ENCODE measurements at places on chromosomes 2 and 18. TPM values are rescaled to one million over a fixed set of nuclear protein-coding genes. Genes with fewer than 3 reads are reported as not detected.

The PDCD1 gene
- not detected for total RNA-seq

The FAM110C gene
- not detected for total RNA-seq

The ST8SIA5 gene
- not detected for total RNA-seq

GRCh38 chr18:45250479-45250878 is 364.8 kb upstream of the SLC14A2 start:
- no peak for DNase-seq

DNA sequence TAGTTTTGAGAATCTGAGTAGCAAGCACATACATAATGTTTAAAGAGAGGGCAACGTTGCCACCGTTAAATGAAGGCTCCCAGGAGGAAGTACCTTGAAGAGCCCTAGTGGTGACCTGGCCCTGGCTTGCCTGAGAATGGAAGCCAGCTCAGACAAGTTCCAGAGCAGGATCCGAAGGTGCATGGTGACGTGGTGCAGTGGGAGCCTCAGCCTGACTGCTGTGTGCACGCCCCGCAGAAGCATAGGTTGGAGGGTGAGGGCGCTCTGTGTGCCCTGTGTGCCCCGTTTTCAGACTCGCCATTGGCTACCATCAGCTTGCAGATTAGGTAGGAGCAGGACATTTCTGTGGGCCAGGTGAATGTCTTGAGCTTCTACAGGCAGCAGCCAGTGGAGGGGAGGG is 68.2 kb downstream of the ZNF407 start:
- no peak for DNase-seq

GRCh38 chr2:221612800-221613199 is 40.7 kb upstream of the EPHA4 start:
- DNase-seq: no peak

DNA sequence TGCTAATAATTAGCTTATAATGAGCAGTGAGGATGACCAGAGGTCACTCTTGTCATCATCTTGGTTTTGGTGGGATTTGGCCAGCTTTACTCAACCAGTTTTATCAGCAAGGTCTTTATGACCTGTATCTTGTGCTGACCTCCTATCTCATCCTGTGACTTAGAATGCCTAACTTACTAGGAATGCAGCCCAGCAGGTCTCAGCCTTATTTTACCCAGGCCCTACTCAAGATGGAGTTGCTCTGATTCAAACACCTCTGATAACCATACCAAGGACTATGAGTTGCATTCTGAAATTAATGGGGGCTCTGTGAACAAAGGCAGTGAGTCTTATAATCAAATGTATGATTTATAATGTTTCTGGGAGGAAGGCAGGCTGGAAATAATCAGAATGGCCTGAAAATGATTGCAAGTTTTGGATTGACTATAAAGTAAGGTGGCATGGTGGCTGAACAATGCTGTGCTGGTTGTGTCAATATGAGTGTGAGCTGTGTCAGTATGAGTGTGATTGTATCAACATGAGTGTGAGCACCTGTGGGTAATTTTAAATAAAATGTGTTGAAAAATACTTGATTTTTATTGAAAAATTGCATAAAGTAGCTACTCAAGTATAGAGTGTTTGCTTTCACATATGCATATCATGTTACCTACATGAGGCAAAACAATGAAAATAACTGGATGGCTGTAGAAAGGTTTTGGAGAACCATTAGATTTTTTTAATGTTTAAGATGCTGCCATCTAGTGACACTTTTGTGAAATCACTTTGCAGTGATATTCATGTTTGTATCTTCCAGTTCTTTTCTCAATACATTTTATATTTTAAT is 103.0 kb downstream of the KYNU start:
- peak; percentile 30 for DNase-seq

- no peak for DNase-seq
Measured at GRCh38 chr18:62279561-62279960, 45.5 kb upstream of the TNFRSF11A start.

- no peak for DNase-seq
Measured at GRCh38 chr2:104658904-104659591, 194.9 kb upstream of the POU3F3 start.
